ENCODE measurements at places on chromosomes 2 and 18.
A peak's percentile ranks its signal among the peaks of the same experiment; 100 is the strongest.

DNA sequence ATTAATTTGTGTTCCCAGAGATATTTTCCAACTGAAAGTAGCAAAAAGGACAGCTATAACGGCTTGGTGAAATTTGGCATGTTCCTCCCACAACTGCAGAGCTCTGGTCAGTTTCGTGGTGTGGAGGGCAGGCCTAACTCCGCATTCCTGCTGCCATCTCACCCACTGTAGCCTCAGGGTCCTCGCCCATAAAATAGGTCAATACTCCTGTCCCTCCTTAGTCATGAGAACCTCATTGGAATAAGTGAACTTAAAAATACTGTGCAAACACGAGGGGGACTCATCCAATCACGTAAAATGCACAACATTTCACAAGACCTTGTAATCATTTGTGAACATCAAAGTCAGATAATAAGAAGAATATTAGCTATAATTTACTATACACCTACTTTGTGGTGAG lies 143.5 kb upstream of the NCKAP5 start:
- DNase-seq: no peak

GRCh38 chr18:2994020-2994589 lies 18.8 kb downstream of the LPIN2 start:
- no peak for DNase-seq

DNA sequence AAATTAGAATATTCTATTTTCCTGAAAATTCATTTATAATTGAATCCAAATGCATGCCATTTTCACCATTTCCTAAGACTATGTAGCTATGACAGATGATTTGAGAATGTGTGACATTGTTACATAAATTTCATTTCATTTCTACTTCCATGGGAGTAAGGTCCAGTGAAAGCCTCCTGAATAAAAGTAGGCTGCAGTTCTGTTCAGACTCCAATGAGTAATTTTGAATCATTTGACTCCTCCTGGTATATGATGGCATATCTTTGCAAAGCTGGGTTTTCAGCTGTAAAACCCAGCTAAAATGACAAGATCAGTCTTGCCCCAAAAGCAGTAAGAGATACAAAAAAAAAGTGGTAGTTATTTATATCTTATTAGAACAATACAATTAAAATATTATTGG lies 101.0 kb upstream of the DNAJC10 start:
- DNase-seq: no peak

DNA sequence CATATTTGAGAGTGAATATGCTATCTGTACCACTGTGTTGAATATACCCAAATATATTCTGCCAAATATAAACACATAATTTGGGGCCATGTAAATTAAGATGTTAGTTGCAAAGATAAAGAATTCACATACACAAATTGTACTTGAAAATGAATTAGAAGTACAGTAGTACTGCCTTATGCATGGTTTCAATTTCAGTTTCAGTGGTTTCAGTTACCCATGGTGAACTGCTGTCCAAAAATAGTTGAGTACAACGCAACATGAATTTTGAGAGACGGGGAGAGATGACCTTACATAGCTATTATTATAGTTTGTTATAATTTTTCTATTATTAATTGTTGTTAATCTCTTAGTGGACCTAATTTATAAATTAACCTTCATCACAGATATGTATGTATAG lies 1313.0 kb upstream of the FAM98A start:
- no peak for DNase-seq

- no peak for DNase-seq
These were observed 536.1 kb downstream of the SLC4A3 start for GRCh38 chr2:220163486-220163885.

- DNase-seq: no peak
These were observed 52.0 kb upstream of the GLI2 start for GRCh38 chr2:120683701-120684100.

- peak; percentile 59 for DNase-seq
These were observed 20.1 kb downstream of the CASP8 start for GRCh38 chr2:201280191-201281040.

DNA sequence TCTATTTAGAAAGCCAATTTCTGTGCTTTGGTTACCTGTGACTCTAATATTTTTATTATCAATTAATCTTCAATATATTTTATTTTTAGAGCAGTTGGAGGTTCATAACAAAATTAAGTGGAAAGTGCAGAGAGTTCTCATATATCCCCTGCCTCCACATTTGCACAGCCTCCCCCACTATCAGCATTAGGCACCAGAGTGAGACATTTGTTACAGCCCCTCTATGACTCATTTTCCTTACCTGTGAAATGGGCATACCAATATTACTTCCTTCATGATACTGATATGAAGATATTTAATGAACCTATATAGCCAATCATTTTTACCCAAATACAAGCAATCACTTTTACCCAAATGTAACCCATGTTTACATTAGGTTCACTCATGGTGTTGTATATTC lies 34.0 kb upstream of the CYTIP start:
- no peak for DNase-seq

DNA sequence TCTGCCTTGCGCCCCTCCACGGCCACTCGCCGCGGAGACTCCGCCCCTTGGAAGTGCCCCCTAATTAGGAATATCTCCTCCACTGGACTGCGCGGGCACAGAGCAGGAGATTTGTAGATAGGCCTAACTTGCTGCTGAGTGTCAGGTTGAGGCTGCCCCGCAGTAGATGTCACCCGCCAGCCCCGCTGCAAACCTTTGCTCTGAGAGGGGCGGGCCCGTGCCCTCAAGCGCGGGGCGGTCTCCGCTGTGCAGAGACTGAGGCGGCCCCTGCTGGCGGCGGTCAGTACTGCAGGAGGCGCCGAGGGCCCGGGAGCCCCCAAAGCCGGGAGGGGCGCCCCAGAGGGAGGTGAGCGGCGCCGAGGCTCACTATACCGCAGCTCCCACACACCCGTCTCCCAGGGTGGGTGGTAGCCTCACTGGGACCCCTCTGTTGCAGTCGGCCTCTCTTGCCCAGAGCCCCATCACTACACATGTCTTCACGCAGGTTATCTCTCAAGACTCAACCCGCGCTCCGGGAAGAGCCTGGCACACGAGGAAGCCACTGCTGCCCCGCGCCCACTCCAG lies 2.9 kb upstream of the NEURL3 start:
- DNase-seq: peak; percentile 73

GRCh38 chr2:179569831-179570233 lies 291.6 kb downstream of the ZNF385B start:
- DNase-seq: no peak

Data from KBM-7 (cell line).